ELR (cell line): ENCODE measurements at places on chromosomes 3 and 15.

DNA sequence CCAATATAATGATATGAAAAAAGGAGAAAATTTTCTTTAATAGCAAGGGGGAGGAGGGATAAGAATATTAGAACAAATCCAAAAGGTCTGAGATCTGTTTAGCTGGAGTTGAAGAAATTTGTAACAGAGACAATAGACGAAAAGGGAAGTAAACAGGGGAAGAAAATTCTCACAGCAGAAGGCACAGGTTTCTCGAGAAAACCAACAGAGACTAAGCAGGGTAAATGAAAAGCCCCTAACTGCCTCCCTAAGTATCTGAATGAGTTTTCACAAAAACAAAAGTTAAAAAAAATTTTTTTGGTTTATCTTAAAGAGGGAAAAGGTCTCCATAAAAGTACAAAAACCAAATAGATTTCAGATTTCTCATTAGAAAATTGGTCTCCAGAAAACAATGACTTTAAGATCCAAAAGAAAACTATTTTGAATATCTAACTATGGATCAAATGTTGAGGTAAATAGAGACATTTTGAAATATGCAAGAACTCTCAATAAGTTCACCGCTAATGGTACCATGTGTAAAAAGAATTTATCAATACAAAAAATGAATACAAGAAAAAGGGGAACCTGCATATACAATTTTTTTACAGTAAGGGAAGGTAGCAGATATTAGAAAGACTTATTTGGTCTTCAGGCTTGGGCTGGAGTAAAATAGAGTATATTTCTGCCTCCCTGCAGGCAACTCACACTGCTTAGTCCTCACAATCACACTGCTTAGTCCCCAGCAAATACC, 23.9 kb upstream of the NEK10 start:
- DNase-seq, result no peak

- DNase-seq, result no peak
Observed at GRCh38 chr3:178126686-178127085, 409.6 kb upstream of the KCNMB2 start.

DNA sequence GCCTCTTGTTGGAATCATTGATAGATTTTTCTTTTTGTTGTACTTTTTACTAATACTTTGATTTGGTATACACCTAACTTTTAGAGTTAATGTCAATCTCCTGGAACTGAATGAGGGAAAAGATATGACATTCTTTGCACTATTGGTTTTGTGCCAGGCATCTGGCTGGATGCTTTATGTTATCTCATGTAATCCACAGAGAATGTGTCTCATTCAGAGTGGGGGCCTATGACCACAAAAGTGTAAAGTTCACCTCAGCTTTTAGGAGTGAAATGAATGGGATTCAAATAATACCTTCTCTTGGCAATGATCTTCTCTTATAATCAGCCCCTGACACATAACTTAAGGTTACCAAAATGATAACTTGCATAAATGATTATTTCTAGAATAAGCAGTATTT, 329.1 kb upstream of the ROPN1 start:
- DNase-seq, result no peak

GRCh38 chr15:31499236-31499952, 172.8 kb downstream of the KLF13 start:
- DNase-seq, result no peak

DNA sequence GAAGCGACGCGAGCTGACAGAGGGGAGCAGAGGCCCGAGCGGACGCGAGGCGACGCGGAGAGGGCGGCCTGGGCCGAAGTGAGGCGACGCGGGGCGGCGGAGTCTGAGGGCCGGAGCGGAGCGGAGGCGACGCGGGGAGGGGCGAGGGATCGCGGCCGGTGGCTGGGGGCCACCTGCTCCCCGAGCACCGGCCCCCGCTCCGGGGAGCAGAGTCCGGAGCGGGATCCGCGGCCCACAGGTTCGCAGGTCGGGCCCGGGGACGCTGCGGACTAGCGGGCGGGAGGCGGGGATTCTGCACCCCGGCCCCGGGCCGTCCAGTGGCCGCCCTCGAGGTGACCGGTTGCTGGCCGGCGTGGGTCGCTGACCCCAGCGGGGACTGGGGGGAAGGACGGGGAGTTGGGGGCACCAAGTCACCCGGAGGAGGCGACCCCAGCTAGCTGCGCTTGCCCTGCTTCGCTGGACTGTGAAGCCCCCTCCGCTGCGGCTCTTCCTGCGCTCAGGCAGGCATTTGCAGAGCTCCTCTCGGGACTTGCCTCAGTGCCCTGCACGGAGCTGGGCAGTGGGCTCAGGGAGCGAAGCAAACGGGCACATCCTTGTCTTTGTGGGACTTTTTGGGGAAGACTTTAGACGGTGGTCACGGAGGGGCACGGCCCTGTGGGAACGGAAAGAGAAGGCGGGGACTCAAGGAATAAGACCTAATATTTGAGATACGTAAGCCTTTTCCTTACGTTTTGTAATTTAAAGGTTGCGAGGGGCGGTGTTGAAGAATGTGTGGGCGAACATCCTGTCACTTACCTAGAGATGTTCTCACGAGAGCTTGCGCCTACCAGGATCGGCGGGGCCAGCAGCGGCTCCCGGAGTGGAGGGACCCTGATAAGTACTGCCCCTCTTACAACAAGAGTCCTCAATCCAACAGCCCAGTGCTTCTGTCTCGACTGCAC, 566 bp downstream of the HMCES start:
- peak; percentile 81 for DNase-seq

DNA sequence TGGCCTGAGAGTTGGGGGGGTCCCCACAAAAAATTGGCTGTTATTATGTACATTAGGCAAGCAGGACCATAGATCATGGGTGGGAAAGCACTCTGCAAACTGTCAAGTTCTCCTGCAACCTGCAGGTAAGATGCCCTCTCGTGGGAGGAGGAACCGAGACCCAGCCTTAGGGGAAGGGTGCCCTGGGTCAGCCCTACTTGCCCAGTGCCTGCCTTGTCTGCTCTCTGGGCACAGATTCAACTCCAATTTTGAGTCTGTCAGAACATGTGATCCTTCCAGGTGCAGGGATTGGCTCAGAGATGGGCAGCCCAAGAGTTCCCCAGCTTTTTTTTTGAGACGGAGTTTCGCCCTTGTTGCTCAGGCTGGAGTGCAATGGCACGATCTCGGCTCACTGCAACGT, 99.2 kb downstream of the PLXNA1 start:
- DNase-seq, result no peak

DNA sequence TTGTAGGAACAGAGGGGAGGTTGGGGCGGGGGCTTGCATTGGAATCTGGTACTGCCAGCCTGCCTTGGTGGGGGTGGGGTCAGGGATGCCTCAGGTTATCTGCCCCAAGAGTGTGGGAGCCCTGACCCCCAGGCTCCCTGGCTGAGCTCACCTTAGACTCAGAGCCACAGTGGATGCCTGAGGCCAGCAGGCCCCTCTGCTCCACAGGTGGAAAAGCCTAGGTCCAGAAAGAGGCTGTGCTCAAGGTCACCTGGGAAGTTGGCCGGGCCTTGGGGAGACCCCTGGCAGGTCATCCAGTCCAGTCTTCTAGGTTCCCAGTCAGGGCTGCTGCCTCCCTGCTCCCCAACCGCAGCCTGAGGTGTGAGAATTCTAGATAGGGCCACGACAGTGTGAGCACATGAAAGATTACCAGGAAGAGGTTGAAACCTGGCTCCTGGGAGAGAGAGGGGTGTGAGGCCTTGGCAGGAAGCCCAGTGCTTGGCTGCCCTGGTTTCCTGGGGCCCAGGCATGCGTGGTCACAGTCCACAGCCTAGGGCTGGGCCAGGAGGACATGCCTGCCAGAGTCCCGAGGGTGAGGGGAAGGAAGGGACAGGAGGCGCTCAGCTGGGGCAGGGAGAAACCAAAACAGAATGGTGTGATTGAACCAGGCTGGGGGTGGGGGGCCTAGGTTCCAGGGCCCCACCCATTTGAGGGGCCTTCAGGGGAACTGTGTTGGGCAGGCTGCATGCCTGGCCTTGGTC, 4.9 kb downstream of the HDAC11 start:
- DNase-seq, result peak; percentile 42

GRCh38 chr3:43268636-43269035, 17.7 kb upstream of the SNRK start:
- DNase-seq, result peak; percentile 33

DNA sequence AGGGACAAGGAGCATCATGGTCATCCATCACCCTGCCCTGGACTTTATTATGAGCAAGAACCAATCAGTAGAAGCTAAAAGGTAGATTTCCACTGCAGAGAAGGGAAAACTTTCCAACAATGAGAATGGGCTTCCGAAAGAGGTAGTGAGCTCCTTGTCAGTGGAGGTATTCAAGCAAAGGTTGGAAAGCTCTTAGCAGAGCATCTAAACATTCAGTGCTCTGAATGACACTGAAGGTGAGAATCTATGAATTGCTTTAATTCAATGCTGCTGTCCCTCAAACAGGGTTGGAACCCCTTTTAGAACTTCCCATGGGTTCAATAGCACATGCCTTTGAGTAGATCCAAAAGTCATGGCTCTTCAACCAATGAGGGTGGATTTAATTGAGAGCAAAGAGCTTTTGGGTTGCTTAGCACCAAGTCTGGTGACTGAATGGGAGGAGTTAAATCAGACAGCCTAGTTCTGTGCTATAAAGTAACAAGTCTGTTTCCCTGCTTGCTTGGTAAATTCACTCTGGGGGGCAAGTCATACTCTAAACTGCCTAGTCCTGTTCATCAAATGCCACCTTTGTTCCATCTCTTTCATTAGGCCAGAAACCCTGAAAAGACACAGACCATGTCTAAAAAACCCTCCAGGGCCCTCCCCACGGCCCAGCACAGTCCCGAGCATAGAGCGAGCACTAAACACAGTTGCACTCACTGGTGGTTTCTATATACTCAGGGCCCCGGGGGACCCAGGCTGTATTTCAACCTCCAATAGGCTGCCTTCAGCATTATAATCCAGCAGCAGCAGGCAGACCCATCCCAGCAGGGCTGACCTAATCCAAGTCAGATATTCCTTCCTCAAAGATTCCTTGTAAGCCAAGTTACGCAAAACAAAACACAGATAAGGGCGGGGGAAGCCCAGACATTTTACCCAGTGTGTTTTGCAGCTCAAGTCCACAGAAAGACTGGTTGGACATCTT, 161.2 kb downstream of the MEGF11 start:
- no peak for DNase-seq

GRCh38 chr3:42755681-42756578, 17.1 kb downstream of the CCDC13 start:
- peak; percentile 49 for DNase-seq

DNA sequence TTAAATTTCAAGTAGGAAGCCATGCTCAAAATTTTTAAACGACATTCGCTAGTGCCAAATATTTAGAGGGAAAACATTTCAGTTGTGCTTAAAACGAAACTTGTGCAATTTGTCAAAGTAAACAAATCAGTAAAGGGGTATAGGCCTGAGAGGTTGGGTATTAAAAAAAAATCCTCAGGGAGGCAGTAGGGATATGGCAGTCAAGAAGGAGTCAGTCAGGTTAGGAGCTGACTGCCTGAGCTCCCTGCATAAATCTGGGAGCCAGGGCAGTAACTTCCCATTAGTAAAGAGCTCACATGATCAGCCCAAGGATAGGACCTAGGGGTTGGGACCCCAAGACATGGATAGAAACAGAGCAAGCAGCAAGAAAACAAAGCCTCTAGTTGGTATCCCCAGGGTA, 120.7 kb upstream of the STAC start:
- no peak for DNase-seq

DNA sequence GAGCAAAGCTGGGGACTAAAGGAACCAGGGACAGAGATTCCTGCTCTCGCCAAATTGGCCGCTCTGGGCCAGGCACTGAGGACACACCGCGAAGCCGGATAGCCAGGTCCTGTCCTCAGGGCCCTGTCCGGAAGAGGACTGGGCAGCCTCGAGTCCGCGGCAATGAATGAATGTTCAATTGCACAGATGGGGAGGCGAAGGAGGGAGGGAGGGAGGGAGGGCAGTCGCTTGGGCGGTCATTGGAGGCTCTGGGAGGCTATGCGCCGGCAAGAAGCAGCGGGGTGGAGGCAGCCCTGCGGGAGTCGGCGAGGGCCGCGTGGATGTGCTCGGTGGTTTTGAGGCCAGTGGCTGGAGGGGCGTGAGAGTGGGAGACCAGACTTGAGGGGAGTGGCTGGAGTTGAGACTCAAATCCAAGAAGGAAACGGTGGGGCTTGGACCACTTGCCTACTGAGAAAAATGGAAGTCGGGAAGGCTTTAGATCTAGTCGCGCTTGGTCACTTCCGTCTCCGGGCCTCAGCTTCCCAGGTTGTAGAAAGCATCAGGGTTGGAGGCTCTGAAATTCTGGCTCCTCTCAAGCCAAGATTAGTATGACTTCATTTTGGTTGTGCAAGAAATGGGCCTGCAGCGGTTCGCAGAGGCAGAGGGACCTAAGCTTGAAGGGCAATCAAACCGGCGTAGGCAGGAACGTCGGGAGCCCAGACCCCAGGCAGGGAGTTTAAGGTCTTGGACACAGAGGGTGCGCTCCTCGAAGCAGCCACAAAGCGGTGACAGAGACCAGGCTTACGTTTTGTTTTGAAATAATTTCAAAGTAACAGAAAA, 21.1 kb upstream of the PLXND1 start:
- DNase-seq, result peak; percentile 85

- peak; percentile 78 for DNase-seq
Observed at GRCh38 chr15:52483707-52484106, 45.0 kb downstream of the MYO5A start.

DNA sequence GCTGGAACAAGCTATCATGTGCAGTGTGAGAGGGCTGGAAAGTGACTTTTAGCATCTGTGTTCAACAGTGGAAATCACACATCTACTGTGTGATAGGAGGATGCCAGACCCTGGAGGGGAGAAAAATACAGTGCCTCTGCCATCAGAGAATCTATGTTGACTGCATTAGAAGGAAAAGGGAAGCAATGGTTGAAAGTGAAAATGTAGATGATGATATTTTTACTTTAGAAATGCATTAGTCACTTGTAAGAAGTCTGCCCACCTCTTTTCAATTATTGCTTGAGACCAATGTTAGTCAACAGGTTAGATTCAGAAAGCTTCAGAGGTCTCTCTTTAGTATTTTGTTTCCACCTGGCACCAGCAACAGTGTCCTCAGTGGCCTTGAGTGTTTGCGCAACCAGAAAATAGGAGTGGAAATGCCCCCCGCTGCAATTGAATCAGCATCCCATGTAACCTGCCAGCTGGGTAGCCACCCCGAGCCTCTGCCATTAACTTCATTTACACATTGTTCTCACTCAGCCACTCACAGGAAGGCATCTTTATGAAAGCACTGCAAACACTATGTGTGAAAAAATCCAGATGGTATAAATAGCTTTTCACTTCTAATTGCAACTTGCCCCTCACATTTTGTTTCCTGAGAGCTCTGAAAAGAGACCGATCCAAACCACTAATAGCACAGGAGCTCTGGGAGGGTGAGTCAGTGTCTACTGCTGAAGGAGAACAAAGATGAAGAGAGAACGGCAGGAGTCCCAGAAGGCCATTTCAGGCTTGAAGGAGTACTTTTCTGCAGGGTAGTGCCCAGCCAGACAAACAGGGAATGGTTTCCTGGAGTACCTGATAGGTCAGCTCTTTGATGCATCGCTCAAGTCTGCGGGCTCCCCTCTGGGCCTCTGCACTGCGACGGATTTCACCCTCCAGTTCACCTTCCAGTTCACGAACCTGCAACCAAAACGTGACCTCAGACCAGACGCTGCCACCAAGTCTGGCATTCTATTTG, 92.1 kb downstream of the HHLA2 start:
- DNase-seq, result no peak

GRCh38 chr3:118380576-118380975, 654.1 kb downstream of the IGSF11 start:
- DNase-seq, result no peak

DNA sequence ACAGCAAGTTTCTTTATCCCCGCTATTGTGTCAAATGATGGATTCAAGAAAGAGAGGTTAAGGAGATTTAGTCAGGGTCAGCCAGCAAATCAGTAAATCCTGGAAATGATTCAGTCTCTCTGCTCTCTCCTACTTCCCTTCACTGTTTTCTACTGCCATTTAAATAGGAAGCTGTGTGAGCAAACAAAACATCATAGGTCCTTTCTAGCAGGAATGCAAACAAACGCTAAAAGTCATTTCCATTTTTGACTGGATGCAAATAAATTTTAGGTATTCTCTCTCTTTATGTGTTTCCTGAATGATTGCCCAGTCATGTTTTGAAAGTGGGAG, 299.4 kb upstream of the RORA start:
- DNase-seq, result no peak
